ENCODE measurements at places on chromosomes 13 and 19.

GRCh38 chr19:41443813-41444455 lies 978 bp downstream of the ERICH4 start:
- DNase-seq = no peak

DNA sequence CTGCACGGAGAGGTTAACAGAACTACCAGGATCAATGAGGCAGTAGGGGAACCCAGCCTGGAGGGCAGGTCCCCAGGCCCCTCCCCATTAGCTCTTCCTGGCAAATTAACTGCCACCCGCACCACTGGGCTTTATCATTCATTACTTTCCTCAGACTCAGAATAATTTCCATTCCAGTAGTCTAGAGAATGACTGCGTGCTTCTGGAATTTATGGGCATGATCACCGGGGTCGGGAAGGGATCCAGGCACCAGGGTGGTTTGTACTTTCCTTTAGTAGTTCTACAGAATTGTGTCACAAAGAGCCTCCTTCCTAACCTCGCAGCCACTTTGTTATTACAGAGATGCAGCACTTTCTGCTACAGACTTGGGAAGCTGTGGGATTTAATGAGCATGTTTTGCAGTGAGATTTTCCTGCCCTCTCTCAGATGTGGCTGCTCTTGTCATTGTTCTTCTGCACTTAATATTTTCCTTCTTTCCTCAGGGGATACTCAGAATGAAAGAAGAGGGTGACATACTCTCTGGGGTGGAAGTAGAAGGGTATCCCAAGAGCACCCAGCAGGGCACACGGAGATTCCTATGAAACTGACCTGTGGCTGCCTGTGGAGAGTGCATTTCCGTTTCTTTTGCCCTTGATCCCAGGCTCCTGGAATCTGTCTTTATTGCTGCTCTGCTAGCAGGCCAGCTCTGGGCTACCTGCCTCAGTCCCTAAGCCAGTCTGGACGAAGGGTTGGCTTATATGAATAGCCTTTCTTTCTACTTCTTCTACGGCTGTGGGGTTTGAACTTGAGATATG lies 285.0 kb upstream of the SLC10A2 start:
- DNase-seq = peak; percentile 23

DNA sequence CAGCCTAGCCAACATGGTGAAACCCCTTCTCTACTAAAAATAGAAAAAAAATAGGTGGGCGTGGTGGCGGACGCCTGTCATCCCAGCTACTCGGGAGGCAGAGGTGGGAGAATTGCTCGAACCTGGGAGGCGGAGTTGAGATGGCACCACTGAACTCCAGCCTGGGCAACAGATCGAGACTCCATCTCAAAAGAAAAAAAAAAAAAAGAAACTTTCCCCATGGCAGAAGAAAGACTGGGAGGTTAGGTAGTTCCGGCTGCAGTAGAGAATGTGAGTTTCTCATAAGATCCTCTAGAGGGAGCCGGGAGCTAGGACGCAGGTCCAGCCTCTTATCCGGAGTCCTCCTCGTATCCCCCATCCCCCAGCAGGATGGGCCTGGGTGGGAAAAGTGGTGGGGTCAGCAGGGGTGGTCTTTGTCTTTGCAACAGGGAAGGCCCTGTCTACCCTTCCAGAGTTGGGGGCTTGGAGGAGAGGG lies 13.2 kb upstream of the CREB3L3 start:
- DNase-seq = no peak

- DNase-seq = no peak
These were observed 84.8 kb downstream of the FLT1 start for GRCh38 chr13:28410096-28410495.

DNA sequence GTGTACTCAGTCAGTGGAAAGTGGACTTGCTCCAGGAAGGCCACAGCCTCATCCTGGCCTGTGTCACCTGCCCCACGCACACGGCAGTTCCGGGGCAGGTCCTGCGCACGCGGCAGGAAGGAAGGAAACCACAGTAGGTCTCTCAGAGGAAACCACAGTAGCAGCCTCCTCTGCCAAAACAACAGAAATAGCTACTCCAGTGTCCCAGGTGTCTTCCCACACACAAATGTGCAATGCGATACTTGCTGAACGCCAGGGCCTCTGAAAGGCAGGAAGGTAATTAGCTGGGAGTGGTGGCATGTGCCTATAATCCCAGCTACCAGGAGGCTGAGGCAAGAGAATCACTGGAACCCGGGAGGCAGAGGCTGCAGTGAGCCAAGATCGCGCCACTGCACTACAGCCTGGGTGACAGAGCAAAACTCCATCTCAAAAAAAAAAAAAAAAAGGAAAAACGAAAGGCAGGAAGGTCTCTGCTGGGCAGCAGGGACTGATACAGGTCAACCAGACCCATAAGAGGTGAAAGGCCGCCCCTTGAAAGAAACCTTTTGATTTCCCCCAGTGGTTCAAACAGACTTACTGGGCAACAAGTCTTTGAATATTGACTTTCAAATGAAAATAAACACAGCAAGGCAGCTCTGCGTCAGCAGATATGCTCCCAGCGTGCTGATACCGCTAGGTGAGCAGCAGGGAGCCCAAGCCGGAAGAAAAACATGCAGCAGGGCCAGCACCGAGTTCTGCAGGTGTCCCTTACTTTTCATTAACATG lies 49.5 kb downstream of the CRYL1 start:
- DNase-seq = no peak

DNA sequence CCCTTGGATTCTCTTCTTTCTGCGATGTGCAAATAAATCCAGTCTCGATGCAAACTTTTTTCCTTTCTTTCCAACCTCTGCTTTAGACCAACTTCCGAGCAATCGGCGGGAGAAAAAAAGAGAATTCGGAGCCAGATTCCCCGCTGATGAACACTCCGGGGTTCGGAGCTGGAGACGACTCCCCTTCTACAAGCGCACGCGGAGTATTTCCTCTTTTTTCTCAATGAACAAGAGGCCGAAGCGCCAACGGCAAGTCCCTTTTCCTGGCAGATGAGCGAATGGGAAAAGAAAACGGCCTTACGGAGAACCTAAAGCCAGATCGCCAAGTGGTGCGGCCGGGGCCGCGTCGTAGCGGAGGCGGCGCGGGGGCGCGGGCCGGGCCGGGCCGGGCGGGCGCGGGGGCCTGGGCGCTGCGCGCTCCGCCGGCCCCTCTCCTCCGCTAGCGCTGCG lies 250 bp downstream of the SPRY2 start:
- DNase-seq = no peak

DNA sequence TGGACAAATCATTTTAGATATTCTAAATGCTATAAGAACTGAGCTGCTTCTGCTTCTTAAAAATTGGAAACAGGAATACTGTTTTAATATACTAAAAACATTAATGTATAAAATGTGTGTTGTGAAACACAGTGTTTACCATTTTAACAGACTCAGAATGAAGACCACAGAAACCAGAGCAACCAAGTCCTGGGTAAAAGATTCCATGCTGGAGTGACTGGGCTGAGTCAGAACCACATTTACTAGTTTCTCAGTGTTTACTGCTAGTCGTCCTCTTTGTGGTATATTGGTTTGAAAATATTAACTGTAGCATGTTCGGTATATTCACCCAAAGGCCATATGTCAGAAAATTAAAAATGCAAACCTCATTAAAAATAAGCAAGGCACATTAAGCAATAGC lies 31.9 kb downstream of the ANKRD10 start:
- DNase-seq = no peak

GRCh38 chr13:28392896-28393505 lies 101.9 kb downstream of the FLT1 start:
- no peak for DNase-seq

DNA sequence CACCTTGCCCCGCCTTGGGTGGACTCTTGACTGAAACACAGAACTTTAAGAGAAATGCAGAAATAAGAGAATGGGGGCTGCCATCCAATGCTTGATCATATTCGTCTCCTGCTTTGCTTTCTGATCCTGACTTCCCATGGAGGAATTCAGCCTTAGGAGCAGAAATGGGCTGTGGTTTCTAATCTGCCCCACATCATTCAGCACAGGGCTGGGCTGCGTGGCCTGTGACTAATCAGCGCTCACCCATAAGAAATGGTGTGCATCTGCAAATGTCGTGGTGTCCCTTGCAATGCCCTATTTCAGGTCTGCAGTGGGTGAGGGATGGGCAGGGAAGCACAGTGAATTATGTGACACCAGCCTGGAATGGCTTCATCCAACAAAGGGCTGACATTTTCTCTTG lies 60.7 kb upstream of the URI1 start:
- DNase-seq = no peak

GRCh38 chr13:72952529-72953141 lies 106.2 kb upstream of the KLF5 start:
- DNase-seq = no peak

GRCh38 chr19:36482876-36483275 lies 6.5 kb downstream of the ZNF566 start:
- no peak for DNase-seq

- no peak for DNase-seq
These were observed 865.2 kb upstream of the SLC10A2 start for GRCh38 chr13:103931331-103931845.

DNA sequence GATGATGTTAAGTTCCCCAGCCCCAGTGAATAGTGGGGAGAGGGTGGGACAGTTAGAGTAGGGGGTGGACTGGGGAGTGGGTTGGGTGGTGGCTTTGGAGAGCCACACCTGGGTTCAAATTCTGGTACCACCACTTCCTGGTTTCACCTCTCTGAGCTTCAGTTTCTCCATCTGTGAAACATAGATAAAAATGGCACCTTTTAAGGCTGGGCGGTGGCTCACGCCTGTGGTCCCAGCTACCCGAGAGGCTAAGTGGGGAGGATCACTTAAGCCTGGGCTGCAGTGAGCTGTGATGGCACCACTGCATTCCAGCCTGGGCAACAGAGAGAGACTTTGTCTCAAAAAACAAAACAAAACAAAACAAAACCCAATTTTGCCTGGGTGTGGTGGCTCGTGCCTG lies 5.9 kb downstream of the VAV1 start:
- no peak for DNase-seq

DNA sequence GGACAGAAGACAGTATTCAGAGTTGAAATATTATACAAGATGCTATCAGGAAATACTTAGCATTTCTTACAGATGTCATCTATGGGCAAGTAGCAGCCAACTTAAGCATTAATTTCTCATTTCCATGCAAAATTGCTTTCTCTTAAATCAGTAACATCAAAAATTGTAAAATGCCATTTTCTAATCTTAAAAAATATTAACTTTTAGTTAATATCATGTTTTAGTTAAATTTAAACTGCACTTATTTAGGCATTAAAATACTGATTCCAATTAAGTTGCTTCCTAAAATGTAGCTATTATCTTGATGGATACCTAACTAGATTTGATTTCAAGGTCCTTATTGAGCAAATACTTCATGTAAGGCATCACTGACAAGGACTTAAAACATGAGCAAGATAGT lies 27.8 kb downstream of the METTL21C start:
- no peak for DNase-seq

- DNase-seq = no peak
These were observed 540.7 kb downstream of the GPC6 start for GRCh38 chr13:93767180-93767916.

DNA sequence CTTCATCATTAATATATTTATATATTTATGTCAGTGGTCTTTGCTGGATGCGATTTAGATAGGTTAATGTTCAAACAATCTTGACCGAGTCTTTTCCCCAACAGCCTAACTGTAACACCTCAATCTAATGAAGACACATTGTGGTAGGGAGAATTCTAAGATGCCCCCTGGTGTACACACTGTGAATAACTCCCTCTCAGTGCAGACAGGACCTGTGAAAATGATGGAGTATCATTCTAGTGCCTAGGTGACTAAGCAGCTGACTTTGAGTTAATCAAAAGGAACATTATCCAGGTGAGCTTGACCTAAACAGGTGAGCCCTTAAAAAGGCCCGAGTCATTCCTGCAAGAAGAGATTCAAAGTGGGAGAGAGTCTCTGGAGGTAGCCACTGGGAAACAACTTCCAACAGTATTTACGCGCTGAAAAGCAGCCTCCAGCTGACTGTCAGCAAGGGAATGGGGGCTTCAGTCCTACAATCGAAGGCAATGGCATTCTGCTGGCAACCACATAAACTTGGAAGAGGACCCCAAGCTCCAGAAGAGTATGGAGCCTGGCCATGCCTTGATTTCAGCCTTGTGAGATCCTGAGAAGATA lies 28.0 kb upstream of the KBTBD7 start:
- no peak for DNase-seq

- no peak for DNase-seq
These were observed 24.7 kb downstream of the IRS2 start for GRCh38 chr13:109761695-109762094.

GRCh38 chr19:35306473-35307246 lies 14.7 kb downstream of the MAG start:
- DNase-seq = no peak

- no peak for DNase-seq
These were observed 20.6 kb downstream of the HCN2 start for GRCh38 chr19:610071-610800.

GRCh38 chr13:82356667-82357410 lies 1525.4 kb downstream of the SLITRK1 start:
- no peak for DNase-seq

- DNase-seq = no peak
These were observed 166.2 kb downstream of the ZIC5 start for GRCh38 chr13:99805361-99805760.

- DNase-seq = peak; percentile 26
These were observed 1721.8 kb upstream of the SPRY2 start for GRCh38 chr13:82062772-82063171.

GRCh38 chr13:77026861-77027621 lies at the start of gene FBXL3:
TSS of gene FBXL3 (minus strand) at chr13:77027159. CDS start at chr13:77021860, 5,299 bp downstream.
- peak; percentile 86 for DNase-seq

GRCh38 chr19:6228551-6229215 lies 51.1 kb downstream of the MLLT1 start:
- no peak for DNase-seq

- DNase-seq = no peak
These were observed 5.2 kb downstream of the AKT2 start for GRCh38 chr19:40279761-40280607.

DNA sequence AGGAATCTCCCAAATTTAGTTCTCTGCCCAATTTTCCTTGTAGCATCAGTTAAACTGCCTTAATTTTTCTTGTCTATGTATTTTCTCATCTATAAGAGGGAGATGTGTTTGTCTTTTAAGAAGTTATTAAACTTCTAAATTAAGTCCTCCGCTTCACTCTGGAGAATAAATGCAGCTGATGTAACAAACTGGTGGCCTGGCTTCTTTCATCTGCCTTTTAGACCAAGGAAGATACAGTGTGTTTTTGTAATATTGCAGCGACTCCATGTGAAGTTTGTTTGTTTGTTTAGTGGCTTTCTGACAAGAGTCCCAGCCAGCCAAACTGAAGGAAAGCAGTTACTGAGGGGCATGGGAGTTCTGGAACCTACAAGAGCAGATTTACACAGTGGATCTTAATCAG lies 56.4 kb downstream of the KLF12 start:
- DNase-seq = no peak

DNA sequence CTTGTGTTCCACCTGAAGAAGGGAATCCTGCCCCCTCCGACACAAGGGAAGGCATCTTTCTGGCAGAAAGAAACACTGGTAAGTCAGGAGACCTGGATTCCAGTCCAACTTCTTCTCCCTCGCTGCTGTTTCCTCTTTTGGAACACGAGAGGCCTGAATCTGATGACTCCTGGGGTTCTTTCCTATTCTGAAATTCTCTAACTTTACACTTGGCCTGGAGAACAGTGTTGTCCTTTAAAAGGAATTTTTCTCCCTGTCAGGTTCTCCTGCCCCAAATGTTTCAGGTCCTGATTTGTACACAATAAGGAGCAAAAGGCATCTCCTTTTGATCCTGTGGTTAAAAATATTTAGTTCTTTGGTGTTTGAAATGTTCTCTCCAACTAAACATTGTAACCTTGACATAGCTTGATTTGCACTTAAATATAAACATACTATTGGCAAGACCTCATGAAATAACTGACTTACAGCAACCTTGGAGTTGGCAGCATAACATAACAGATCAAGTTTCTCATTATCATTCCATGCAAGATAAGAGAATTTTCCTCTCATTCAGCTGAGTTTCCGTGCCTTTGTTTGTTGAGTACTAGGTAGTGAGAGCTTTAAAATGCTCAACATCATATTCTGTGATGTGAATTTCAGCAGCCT lies 244.8 kb downstream of the COG6 start:
- no peak for DNase-seq

All from non-pigmented ciliary epithelial cell (primary cell).